ENCODE measurements at places on chromosomes 3 and 15.

DNA sequence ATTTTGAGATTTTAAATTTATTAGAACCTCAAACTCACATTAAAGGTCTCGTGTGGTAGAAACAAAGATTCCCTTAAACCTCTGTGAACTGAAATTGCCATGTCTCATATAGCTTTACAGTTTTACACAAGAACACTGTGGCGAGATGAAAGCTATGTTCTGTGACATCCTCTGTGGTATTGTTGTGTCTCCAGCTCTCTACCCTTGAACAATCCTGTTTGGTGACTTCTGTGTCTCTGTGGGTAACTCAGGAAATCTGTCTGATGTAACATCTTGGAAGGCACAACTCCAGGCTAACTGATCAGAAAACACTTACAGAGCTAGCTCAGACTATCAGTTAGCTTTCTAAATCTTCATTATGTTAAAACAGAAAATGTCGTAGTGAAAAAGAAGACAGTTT lies 318.8 kb upstream of the GBE1 start:
- DNase-seq, result no peak

DNA sequence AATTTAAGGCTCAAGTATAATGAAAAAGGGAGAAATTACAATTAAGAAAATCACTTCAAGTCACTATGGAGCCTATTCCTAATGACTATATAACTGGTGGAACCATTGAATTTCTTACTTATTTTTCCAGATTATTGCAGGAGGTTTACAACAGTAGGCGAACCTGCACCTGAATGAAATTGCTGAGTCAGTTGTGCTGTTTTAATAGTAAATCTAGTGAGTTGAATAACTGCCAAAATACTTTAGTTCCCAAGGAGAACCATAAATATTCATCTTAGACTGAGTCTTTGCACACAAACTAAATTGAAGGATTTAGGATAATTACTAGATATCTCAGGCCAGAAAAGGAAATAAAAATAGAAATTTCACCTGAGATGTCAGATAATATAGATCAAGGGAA lies 1052.8 kb downstream of the NAALADL2 start:
- no peak for DNase-seq

- no peak for DNase-seq
Observed at GRCh38 chr3:119643528-119643927, 16.9 kb downstream of the POPDC2 start.

DNA sequence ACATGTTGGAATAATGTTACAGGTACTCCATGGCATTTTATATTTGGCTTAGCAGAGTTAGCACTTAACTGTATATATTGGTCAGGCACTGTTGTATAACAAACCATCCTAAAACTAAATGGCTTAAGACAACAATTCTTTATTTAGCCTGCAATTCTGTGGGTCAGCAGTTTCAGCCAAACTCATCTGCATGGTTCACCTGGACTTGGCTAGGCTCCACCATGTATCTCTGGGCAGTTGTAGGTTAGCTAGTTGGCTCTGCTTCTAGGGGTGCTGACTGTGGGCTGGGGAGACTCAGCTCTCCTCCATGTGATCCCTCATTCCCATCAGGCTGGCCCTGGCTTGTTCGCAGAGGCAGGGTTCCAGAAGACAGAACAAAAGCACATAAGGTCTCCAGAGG lies 34.4 kb downstream of the RARB start:
- DNase-seq, result no peak

GRCh38 chr15:26873846-26874245 lies 7.0 kb downstream of the GABRA5 start:
- no peak for DNase-seq

DNA sequence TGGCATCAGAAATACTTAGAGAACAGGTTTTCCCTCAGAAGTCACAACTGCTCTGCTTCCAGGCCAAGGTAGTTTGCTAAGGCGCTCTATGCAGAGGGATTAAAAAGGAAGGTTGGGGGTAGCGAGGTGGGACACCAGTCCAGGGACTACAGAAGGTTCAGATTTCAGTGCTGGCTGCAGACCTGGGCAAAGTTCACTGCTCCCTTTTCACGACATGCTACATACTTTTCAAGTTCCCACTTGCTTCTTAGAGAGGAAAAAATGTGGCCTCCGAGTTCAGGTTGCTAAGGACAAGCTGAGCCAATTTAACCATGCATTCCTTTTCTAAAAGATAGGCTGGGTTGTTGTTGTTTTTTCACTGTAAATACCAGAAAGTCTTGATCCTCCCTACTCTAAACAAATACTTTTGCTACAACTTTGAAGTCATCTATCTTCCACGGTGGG lies 158.6 kb upstream of the NR2F2 start:
- DNase-seq, result no peak

DNA sequence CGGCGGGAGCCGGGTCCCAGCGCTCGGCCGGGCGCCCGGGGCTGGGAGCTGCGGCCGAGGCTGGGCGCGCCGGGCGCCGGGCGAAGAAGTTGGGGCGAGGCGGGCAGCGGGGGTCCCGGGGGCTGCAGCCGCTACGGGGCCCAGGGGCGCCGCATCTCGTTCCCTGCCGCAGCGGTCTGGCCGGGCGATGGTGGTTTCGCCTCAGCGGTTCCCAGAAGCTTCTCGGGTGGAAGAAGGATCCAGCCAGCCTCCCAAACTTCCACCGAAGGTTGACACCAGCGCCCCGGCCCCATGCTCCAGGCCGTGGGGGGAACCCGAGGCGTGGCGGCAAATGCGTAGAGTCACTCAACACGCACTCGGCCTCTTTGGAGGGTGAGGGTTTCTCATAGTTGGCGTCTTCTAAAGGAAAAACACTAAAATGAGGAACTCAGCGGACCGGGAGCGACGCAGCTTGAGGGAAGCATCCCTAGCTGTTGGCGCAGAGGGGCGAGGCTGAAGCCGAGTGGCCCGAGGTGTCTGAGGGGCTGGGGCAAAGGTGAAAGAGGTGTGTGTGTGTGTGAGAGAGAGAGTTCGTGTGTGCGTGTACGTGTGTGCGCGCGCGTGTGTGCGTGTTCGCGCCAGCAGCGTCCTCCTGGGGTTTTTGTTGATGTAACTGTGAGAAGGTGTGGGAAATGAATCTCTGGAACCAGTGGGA lies 940 bp downstream of the BOC start:
- DNase-seq, result no peak
